Activated B cell treated with CpG ODN at 0.5 μM for 24 hours (primary cell): ENCODE measurements at places on chromosomes 5 and 9. TPM values are rescaled to one million over a fixed set of nuclear protein-coding genes. Genes with fewer than 3 reads are reported as not detected.

SAXO1 gene
- 0.02 TPM in 1 of 2 replicates, not detected in the other for total RNA-seq

CAPSL gene
- not detected in 2 replicates for total RNA-seq

ADAM19 gene
- total RNA-seq = 115 and 136 TPM in 2 replicates

SLC6A7 gene
- not detected in 2 replicates for total RNA-seq

SLCO6A1 gene
- not detected in 2 replicates for total RNA-seq

MSMP gene
- 0.78 and 1.2 TPM in 2 replicates for total RNA-seq

C9orf153 gene
- total RNA-seq = 0.17 and 0.18 TPM in 2 replicates

VDAC1 gene
- total RNA-seq = 158 and 164 TPM in 2 replicates

UGCG gene
- total RNA-seq = 103 and 111 TPM in 2 replicates

P4HA2 gene
- total RNA-seq = 0.29 and 0.44 TPM in 2 replicates

LEAP2 gene
- 2.5 and 3.3 TPM in 2 replicates for total RNA-seq

- no peak for DNase-seq
Measured at GRCh38 chr9:77927265-77927664, 104.3 kb downstream of the GNAQ start.

DNA sequence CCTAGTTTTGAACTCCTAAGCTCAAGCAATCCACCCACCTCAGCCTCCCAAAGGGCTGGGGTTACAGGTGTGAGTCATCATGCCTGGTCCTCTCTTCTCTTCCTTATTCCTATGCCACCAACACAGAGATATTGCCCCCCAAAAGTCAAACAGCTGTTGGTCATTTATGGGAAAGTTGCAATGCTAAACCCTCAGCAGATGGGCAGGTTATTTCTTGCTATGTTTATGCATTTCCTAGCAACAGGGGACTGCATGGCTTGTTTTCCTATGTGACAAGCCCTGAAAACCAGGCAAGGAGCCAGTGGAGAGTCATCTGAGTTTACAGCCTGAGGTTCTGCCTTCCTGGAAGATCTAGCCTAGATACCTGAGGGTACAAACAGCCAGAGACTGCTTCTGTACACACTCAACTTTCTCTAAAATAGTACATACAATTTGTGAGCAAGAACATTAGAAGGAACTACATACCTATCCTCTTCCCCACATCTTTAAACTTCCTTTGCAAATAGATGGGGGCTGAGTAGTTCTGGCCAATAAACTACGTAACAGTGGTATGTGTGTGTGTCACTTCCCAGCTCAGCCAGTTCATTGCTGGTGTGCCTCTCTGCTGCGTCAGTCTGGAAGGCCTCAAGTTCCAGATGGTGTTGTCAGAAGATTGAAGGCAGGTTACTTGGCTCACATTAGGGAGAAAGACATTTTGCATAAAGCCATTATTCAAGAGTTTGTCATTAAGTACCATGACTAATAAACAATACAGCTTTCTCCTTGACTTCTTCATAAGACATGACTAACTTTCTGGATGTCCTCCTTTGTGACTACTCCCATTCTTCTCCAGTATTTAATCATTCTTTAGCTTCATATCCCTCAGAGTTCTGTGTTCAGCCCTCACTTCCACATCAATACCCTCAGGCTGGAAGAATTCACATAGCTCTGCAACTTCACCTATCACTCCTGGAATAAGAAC, 65.3 kb downstream of the CSNK1A1 start:
- DNase-seq = no peak

- DNase-seq = no peak
Measured at GRCh38 chr5:53323511-53323910, 156.9 kb upstream of the FST start.

GRCh38 chr5:125154301-125155110, 408.1 kb upstream of the ZNF608 start:
- no peak for DNase-seq

DNA sequence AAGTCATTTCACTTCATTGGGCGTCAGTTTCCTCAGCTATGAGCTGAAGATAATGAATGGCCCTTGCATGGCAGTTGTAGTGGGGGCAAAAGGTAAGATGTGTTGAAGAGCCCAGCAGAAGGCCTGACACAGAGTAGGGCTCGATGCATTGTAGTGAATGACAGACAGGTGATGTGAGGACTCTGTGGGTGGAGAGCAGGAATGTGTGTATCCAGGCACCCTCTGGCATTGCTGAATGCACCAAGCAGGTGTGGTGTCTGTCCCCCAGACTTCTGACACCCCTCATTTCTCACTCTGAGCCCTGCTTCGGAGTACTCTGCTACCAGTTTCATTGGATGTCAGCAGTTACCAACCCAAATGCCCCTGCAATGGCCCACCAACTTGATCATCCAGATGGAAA, 22.4 kb downstream of the LHX2 start:
- DNase-seq = no peak

- DNase-seq = no peak
Measured at GRCh38 chr5:34811706-34812105, 27.3 kb upstream of the TTC23L start.

DNA sequence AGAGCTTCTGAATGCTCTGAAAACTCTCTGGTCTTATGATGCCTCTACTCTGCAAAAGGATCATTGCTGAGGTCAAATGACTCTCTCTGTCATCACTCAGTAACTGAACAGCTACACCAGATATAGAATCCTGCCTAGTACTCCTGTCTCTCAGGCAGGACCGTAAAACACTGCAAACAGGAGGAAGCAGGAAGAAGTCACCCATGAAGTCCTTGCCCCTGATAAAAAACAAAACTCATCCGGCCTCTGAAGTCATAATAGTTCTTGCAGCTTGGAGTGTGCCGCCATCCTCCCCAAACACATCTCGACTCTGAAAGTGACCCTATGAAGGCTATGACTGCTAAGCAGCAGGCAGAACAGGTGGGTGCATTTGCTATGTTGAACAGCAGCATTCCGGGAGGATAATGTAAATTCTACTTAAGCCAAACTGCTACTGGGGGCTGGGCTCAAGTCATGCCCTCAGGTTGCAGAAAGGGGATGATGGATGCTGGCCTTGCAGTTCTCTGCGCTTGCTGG, 81.9 kb upstream of the FAM169A start:
- DNase-seq = no peak

DNA sequence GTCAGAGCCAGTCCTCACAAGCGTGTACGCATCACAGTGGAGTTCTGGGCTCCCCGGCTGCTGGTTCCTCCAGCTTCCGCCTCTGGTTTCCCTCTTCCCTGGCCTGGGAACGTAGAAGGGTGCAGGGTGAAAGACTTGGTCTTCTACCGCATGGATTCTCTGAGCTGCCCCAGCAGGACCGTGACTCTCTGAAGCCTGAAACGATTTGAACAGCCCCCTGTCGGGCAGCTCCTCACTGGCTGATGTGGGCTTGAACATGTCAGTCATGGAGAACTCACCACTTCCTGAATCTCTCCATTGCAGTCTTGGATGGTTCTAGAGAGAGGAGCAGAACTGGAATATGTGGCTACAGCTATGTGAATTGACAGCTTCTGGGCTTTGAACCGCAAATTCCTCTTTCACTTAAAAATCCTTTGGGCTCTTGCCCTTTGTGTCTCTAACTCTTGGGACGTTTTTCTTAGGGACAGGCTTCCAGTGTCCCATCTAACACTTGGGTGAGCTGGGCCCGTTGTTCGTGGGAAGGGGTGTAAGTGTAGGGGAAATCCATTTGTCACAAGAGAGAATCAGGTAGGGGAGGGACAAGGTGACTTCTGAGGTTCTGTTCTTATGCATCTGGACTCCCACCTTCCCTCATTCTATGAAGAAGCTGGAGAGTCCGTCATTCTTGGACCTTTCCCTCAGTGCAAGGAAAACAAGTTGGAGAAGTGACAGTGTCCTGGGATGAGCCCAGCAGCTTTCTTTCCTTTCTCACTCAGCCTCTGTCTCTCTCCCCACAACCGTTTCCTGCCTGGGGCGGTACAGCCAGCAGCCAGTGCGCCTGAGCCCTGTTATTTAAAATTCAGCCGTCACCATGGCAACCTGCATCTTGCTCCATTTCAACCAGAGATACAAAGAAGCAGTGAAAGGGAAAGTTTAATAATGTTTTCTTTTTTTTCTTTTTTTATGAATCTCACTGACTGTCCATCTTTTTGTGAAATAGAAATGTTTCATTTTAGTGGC, 84.7 kb downstream of the PTTG1 start:
- no peak for DNase-seq

DNA sequence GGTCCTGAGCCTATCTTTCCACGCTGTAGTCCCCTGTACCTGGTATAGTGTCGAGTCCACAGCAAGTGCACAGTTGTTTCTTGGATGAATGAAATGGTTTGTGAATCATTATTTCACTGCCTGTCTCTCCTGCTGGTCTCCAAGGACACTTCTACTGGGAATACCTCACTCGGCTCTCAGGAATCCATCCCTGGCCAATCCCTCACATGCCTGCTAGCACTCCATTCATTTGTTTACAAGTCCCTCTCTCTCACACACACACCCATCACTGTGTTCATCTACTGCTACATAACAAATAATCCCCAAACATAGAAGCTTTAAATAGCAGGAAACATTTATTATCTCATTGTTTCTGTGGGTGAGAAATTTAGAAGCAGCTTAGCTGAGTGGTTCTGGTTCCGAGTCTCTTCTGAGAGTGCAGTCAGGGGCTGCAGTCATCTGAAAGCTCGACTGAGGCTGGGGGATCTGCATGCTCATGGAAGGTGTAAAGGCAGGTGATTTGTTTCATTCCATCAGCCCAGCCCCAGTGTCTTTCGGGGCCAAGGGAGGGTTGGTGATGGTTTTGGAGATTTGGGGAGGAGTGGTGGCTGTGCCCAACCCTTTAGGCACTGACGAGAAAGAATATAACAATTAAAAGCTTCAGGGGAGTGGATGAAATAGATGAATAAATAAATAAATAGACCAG, 132.7 kb upstream of the IER5L start:
- no peak for DNase-seq

GRCh38 chr5:9957214-9957613, 292.5 kb downstream of the ATPSCKMT start:
- no peak for DNase-seq

DNA sequence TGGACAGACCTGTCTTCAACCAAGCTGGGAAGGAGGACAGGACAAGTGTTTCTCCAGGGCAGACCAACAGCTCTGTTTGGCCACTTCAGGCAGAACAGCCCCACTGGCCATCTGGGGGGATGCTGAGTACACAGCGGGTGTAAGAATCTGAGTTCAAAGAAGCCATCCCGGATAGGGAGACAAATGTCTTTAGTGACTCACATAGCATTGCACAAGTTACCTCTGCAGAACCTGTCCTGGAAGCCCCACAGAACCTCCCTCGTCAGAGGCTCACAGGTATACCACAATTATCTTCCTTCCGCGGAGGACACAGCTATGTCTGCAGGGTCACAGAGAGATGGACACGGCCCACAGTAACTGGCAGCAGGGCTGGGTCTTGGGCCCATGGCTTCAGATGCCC, 2.0 kb downstream of the OR2V2 start:
- DNase-seq = no peak

DNA sequence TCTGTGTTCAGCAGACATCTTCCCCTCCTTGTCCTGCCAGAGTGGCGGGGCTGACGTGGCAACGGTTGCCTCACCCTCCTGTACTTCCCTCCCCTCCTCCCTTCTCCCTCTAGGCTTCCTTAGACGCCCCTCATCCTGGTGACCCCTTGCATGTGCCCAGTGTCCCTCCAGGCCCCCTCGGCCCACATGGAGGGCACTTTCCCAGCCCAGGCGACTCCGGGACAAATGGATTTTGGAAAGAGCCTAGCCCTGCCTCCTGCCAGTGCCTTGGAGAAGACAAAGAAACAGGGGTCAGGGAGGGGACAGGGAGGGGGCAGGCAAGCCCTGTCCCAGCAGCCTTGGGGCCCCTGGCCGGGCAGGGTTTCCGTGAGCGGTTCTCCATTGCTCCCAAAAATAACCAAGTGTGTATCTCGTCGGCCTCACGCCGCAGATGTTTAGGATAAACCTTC, 38.3 kb upstream of the NEURL1B start:
- DNase-seq = no peak

GRCh38 chr5:133397348-133397747, 215.0 kb downstream of the FSTL4 start:
- no peak for DNase-seq

DNA sequence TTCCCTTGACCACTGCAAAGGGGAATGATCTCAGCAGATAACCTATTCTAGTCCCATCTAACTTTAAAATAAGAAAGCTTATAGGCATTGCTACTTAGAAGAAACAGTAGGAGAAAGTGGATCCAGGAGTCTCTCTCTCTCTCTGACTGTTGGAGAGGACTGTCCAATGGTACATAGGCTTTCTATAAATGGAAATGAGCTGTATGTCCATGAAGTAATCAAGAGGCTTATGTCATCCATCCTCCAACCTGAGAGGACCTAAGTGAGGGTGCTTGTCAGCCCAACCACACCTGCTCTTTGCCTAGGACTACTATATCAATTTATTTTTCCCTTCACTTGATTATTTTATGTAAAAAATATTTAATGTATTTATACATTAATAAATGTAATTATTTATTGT, 172.3 kb downstream of the PAPPA start:
- DNase-seq = no peak

- DNase-seq = no peak
Measured at GRCh38 chr9:69273161-69273560, 51.9 kb upstream of the ENTREP1 start.

- no peak for DNase-seq
Measured at GRCh38 chr5:107671742-107672210, 1.0 kb upstream of the EFNA5 start.

- peak; percentile 77 for DNase-seq
Measured at GRCh38 chr9:130042885-130043653, at the start of gene FNBP1. Gene FNBP1 (minus strand): TSS chr9:130043189. CDS start chr9:130042975, 214 bp downstream.

DNA sequence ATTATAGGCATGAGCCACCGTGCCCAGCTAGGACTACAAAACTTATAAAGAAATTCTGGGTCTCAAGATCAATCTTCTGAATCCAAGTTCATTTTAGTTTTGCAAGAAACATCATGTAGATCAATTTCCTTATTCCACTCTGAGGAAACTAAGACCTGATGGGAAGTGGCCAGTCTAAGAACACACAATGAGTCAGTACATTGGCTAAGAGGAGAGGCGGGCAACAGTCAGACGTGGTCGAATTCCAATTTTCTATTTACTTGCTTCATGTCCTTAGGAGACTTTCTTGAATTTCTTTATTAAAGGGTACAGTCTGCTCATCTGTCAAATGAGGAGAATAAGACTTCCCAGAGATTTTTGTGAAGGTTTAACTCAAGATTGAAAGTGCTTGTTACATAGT, 432.1 kb upstream of the BRINP1 start:
- no peak for DNase-seq
